ENCODE measurements at places on chromosomes 7 and 10. TPM values are rescaled to one million over a fixed set of nuclear protein-coding genes. Genes with fewer than 3 reads are reported as not detected.

- H3K36me3 ChIP-seq, result no peaks in the 10 kb centered on the region
- no peak overlapping the region for H3K4me3 ChIP-seq
- no peak overlapping the region for H3K27ac ChIP-seq
- no peaks in the 10 kb centered on the region for H3K4me1 ChIP-seq
- DNase-seq, result no peak
- H3K27me3 ChIP-seq, result no peaks in the 10 kb centered on the region
These were observed 26.8 kb upstream of the SMURF1 start for GRCh38 chr7:99170730-99171074.

DNA sequence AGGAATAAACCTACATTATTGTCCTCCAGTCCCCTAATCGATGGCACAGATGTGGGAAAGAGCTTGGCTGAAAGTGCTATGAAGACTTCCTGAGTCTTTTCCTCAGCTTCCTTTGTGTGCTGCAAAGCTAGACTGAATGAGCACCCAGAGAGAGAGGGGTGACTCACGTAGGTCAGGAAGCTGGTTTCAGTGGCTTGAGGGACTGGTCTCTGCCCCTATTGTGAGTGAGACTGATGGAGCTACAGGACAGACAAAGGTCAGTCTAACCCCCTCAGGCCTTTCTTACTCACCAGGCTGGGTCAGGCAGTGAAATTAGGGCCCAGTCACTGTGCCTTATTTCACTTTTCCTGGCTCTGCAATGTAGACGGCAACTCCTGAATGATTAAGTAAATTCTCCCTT lies 171.1 kb upstream of the GRB10 start:
- H3K27me3 ChIP-seq, result no peaks in the 10 kb centered on the region
- no peak overlapping the region for H3K4me3 ChIP-seq
- no peak for DNase-seq
- no peaks in the 10 kb centered on the region for H3K36me3 ChIP-seq

The AKR1C4 gene
- 0.23 TPM for total RNA-seq

DNA sequence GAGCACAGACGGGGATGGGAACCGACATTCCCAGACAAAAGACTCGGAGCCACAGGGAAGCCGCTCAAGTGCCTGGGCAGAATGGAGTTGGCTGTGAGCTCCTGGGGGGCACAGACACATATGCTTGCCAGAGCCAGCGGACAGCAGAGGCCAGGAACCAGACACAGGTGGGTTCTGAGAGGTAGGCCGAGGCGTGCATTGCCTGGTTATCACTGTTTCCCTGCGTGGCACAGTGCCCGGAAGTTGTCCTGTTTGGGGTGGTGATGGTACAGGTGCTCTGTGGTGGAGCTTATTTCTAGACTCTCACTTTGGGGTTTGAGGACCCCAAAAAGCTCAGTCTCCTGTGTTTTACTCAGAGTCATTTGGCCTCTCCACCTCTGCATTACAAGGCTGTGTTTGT lies 2.5 kb downstream of the PALD1 start:
- H3K27me3 ChIP-seq, result no peaks in the 10 kb centered on the region
- no peaks in the 10 kb centered on the region for H3K36me3 ChIP-seq
- H3K4me3 ChIP-seq, result no peak overlapping the region
- no peak overlapping the region for H3K27ac ChIP-seq
- peaks cover 30% of the 10 kb centered on the region for H3K4me1 ChIP-seq

The HGF gene
- total RNA-seq, result not detected

The PSD gene
- 8.7 TPM for total RNA-seq

The TUBB8 gene
- total RNA-seq, result not detected

- H3K4me3 ChIP-seq, result no peak overlapping the region
- no peaks in the 10 kb centered on the region for H3K36me3 ChIP-seq
- DNase-seq, result no peak
- H3K27ac ChIP-seq, result no peak overlapping the region
These were observed 28.2 kb downstream of the ZCCHC24 start for GRCh38 chr10:79417266-79417665.
